ENCODE measurements at places on chromosomes 7 and 10.

DNA sequence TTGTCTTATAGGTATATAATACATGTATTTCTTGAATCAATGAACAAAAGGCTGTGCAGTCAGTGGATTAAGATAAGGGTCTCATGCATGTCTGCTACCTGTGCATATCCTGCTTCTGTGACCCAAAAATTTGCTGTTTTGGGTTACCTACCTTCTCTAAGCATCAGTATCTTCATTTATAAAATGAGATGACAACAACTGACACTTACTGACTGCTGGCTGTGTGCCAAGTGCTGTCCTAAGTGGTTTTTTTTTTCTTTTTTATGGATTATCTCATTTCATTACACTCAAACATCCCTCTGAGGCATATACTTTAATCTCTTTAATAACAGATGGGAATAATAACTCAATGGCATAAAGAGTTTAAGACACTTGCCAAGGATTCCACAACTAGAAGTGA is 2.1 kb downstream of the PDK4 start:
- DNase-seq = no peak

- DNase-seq = peak; percentile 12
Observed at GRCh38 chr10:14879124-14879927, 660 bp downstream of the SUV39H2 start.

- no peak for DNase-seq
Observed at GRCh38 chr7:30604901-30605300, 10.2 kb downstream of the GARS1 start.

- DNase-seq = no peak
Observed at GRCh38 chr10:124224331-124225028, 131.1 kb upstream of the CHST15 start.

GRCh38 chr7:1530946-1531262 is 402 bp downstream of the MAFK start:
- DNase-seq = no peak

DNA sequence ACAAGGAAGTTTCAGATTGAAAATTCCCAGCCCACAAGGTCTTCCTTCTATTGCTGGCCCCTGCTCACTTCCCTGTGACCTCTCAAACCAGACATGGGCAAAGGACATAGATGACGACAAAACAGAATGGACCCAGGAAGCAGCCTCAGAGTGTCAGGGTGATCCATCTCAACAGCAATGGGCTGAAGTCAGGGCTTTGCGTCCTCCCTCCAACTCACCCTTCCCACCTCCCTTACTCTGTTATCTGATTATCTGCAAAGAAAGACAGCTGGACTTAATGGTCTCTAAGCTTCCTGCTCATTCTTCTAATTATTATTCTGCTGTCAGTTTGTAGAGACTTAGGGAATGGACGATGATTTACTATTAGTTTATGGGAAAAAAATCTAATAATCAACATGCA is 115.9 kb downstream of the PIP4K2A start:
- DNase-seq = no peak

DNA sequence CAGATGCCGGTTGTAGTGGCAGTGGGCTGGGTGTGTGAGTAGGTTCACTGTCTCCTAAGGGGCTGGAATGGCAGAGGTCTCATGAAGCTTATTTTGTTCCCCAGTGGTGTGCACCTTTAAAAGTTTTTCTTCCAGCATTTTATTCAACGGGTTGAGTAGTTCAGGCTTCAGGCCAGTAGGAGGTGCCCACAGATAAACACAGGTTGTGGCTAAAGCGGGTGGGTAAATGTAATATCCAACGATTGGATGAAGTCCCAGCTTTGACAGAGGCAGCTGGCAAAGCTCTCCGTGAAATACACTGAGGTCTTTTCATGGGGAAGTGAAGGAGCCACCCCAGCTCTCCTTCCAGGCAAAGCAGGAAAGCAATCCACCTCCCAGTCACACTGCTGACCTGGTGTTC is 339.8 kb upstream of the LRRTM3 start:
- no peak for DNase-seq

DNA sequence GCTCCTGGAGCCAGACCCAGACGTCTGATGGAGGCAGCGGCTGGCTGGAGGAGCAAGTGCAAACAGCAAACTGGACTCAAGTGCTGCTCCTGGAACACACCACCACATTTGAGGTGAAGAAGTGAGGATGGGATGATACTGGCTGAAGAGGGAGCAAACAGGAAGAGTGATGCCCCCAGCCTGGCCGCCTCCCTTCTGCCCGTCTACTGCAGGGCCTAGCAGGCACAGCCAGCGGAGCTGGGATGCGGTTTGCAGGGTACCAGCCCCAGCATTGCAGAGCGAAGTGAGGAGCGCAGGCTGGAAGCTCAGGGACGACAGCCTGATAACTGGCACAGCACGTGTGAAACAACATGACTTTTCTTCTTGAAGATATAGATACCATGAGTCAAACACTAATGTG is 111.8 kb upstream of the ZNF32 start:
- no peak for DNase-seq

DNA sequence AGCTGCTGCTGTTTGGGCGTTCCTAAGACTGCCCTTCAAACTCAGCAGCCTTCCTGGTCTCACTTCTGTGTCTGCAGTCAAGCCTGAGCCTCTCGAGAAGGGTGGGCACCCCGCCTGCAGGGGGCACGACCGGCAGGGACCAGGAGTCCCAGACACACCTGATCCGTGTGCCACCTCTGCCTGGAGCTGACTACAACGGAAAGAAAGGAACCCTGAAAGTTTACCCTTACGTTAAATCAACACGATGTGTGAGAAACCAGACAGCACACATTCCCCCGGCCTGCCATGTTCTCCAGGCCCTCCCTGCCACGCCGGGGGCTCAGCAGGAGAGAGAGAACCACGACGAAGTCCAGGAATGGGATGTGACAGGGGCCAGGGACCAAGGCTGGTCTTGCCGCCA is 5.0 kb downstream of the MAD1L1 start:
- DNase-seq = no peak

GRCh38 chr7:131139462-131139861 is 188.2 kb upstream of the MKLN1 start:
- no peak for DNase-seq

DNA sequence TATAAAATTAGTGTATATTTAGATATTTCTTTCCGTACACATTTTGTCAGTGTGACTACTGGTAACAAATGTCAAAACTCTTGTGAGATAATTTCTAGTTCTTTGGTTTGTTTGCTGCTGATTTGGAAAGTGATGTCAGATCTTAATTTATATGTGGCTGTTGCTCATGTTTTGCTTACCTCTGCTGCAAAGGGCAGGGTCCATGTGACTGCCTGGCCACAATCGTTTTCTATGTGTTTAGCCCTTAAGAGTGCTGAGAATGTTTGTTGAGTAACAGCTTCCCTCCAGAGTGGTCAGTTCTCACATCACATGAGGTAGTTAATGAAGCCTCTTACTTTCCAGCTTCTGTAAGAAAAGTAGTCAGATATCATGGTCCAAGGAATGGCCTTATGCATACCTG is 4.2 kb downstream of the NRBF2 start:
- no peak for DNase-seq

- DNase-seq = no peak
Observed at GRCh38 chr7:96952974-96953391, 52.4 kb upstream of the DLX6 start.

- DNase-seq = no peak
Observed at GRCh38 chr10:112168733-112169132, 14.8 kb downstream of the GPAM start.

DNA sequence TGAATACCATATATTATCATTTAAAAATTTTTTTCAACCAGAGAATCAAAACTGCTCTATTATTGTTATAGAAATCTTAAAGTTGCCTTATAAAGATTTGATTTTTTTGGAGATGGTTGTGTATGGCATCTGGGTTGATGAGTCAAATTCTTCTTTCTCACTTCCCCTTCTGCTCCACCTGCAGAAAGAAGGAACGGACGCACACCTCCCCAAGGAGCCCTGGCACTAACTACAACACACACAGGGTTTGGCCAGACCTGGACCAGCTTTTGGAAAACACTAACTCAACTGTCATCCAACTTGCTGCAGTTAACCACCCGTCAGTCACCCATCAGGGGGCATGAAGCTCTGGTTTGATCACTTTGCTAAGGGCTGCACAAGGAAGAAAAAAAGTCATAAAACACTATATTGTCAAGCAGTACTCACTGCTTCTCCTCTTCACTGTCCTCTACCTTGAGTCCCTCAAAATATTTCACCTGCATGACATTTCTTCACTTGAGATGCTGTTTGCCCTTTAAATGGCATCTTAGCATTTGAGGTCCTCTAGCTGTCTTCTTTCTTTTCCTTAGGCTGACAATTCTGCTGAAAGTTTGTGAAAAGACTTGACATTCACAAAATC is 266.7 kb upstream of the PHF14 start:
- no peak for DNase-seq

DNA sequence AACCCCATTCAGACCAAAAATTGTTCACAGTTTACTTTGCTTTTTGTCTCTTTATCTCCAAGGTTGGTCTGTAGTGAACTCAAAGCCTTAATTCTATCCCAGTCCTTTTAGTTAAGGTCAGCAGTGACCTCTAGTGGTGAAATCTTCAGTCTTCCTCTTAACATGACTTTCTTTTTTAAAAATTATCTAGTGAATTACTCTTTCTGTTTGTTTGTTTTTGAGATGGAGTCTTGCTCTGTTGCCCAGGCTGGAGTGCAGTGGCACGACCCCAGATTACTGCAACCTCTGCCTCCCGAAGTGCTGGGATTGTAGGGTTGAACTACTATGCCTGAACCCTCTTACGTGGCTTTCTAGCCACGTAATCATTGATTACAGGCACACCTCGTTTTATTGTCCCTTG is 25.0 kb downstream of the ZNF487 start:
- DNase-seq = no peak

- no peak for DNase-seq
Observed at GRCh38 chr10:125146791-125147579, 13.4 kb downstream of the CTBP2 start.

DNA sequence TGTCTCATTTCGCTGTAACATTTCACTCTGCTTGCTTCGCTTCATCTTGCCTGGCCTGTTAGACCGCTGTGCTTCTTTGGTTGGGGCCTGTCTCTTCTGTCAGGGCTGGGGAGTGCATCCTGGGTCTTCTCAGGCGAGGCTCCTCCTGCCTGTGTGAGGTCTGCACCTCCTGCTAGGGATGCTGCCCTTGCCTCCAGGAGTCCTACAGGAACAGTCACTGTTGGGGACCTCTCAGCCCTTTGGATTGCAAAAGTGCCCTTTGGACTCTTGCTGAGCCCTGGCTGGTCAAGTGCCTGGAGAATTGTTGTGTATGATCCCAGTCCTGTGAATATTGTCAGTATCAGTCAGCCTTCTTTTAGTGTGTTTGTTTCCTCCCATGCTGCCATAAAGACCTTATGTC is 84.1 kb downstream of the MDFIC start:
- no peak for DNase-seq

DNA sequence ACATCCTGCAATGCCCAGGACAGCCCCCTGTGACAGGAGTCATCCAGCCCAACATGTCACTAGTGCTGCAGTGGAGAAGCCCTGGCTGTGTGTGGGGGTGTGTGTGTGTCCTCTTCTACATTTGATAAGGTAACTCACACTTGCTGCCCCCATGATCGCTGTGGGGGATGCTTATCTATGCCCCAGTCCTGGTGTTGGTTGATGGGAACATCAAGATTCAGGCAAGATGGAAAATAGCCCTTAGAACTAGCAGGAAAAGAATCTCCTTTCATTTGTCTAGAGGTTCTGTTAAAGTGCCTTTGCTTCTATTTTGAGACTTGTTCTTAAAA is 52.4 kb downstream of the TCF7L2 start:
- no peak for DNase-seq

GRCh38 chr10:91856637-91857036 is 52.6 kb downstream of the FGFBP3 start:
- DNase-seq = no peak

DNA sequence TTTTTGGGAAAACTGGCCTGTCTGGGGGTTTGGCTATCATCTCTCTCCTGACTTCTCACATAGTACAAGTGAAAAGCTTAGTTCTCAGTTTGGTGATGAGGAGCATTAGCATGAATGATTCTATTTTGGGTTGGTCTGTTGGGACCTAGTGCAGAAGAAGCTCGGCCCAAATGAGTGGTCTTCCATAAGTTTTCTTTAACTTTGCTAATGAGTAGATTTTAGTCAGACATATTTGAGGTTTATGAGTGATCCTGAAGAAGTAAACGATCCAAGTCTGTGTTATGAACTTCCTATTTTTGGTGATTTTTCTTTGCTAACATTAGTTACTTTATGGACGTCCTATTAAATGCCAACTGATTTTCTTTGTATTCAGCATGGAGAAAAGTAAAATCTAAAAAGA is 51.7 kb upstream of the CALD1 start:
- no peak for DNase-seq

DNA sequence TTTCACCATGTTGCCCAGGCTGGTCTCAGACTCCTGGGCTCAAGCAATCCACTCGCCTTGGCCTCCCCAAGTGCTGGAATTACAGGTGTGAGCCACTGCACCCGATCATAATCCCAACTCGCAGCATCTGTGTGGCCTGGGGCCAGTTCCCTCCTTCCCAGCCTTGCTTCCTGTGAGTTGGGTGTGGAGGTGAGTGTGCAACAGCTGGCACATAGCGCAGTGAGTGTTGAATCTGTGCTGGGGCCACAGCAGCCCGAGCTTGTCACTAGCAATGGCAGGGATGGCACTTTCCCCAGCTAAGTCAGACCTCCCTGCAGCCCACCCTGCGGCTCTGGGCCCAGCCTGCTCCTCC is 12.2 kb downstream of the TMEM184A start:
- DNase-seq = no peak

DNA sequence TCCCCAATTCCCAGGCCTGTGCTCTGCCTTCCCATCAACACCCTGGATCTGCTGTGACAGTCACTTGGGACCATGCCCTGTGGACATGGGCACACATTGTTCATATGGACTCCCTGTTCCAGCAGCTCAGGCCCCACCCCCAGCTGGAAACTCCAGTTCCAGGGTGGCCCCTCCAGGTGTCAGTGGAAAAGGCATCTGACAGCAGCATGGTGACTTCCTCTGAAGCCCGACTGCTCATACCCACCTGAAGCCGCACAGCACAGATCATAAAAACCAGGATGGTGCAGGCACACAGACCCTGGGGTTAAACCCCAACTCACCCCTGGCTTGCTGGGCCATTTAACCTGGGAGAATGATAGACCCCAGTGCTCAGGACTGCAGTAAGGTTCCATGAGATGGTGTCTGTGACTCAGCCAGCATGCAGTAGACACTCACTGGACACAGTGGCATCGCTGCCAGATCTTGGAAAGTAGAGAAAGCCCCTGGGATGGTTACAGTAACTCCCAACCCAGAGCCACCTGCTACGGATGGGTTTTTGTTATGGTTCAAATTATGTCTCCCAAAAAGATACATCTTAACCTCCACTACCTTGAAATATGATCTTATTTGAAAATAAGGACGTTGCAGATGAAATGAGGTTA is 72.6 kb upstream of the NANOS1 start:
- no peak for DNase-seq

GRCh38 chr10:66637273-66638036 is 288.4 kb upstream of the LRRTM3 start:
- DNase-seq = no peak

- no peak for DNase-seq
Observed at GRCh38 chr7:18425838-18426445, 69.6 kb upstream of the HDAC9 start.
